Activated CD4-positive, alpha-beta memory T cell treated with anti-CD3 and anti-CD28 coated beads for 36 hours (primary cell): ENCODE measurements at places on chromosomes 1 and 21.

DNA sequence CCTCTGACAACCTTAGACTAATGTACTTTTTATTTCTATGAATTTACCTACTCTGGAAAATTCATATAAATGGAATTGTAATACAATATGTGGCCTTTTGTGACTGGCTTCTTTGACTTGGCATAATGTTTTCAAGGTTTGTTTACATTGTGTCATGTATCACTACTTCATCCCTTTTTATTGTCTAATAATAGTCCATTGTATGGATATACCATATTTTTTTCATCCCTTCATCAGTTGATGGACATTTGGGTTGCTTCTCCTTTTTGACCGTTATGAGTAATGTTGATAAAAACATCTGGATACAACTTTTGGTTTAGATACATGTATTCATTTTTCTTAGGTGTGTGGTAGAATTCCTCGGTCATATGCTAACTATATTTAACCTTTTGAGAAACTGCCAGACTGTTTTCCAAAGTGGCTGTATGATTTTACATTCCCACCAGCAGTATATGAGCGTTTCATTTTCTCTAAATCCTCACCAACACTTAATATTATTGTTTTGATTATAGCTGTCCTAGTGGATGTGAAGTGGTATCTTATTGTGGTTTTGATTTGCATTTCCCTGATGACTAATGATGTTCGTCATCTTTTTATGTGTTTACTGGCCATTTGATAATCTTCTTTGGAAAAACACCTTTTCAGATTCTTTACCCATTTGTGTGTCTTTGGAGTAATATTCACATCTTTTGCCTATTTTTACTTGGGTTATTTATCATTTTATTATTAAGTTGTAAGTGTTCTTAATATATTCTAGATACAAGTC, 3.5 kb downstream of the RO60 start:
- no peak for DNase-seq

DNA sequence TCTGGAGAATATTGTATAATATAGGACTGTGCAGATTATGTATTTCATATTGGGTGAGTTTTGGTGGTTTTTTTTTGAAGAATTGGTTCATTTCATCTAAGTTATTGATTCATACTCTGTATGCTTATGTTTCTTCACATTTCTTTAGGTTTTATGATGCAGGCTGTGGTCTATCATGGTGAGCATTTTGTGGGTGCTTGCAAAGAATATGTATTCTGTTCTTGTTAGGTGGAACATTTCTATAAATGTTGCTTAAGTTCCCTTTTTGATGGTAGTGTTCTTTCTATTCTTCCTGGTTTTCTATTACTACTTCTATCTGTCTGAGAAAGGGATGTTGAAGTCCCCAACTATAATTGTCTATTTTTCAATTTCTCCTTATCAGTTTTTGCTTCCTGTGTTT, 42.6 kb downstream of the PKN2 start:
- DNase-seq = no peak

- DNase-seq = no peak
These were observed 10.9 kb downstream of the SLC1A7 start for GRCh38 chr1:53131590-53131938.

DNA sequence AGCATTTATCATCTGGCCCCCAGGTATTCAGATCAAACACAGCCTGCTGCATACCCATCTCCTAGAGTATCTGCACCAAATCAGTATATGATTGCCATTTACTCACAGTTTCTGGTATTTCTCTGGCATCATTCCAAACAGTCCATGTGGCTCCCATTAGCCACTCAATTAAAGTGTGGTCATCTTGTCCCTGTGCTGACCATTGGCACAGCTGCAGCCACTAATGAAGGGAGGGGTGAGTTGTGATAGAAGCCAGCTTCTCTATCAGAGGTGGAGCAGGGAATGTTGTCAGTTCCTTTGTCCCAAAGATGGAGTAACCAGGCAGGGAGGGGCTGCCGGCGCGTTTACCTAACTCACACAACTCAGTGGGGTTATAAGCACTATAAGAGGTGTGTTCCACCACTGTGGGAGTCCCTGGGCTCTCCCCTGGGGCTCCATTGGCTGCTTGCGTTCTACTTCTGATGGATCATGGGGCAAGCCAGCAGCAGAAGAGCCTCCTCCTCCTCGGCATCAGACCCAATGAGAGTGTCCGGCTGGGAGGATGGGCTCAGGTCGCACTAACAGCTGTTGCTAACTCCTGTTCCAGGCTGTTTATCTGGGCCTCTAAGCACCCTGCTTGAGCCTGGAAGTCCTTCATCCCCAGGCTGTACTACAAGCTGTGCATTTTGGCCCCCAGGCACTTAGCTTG, 108.6 kb downstream of the GDAP2 start:
- no peak for DNase-seq

GRCh38 chr1:3170561-3171453, 101.8 kb downstream of the PRDM16 start:
- DNase-seq = no peak

DNA sequence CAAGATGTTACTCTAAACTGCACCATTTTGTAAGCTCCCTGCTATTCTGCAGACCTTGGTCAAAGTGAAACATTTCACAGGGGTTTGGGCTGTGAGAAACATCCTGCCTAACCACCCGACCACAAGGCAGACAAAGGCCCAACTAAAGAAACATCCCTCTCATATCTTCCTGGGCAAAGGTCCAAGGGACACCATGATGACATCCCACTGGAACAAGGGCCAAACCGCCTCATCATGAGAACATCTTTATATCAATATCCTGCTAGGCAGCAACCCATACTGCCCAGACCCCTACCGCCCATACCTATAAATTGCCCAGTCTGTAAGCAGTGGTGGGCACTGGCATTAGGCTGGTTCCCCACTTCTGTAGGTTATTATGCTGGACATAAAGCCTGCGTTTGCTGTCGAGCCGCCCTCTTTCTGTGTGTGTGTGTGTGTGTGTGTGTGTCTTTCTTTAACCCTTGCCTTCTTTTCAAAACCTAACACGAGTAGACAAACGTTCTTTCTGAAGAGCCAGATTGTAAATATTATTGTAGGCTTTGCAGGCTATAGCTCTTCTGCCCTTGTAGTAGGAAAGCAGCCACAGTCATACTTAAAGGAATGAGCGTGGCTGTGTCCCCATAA, 1.0 kb upstream of the PPIE start:
- no peak for DNase-seq

DNA sequence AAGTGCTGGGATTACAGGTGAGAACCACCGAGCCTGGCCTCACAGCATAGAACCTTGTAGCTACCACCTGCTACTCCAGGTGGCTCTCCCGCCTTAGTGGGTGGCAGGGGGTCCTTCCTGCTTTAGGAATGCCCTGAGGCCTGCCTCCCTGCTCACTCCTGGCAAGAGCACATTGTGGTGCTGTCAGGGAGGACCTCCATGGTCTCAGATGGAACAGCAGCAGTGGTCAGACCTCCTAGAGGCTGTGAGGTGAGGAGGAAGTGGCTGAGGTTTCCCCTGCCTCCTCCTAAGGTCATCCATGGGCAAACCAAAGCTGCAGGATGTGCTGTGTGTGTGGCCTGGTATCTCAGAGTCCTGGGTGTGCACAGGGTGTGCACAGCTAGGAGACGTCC, 6.7 kb downstream of the SOX13 start:
- DNase-seq = no peak

GRCh38 chr1:230240446-230241086, 173.5 kb downstream of the GALNT2 start:
- no peak for DNase-seq

DNA sequence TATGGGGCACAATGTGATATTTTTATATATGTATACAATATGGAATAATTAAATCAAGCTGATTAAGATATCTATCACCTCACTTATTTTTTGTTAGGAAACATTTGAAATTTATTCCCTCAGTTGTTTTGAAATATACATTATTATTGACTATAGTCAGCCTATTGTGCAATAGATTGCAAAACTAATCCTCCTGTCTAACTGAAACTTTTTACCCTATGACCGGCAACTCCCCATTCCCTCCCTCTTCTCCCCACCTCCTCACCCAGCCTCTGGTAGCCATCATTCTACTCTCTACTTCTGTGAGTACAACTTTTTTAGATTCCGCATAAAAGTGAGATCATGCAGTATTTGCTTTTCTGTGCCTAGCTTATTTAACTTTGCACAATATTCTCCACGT, 117.7 kb upstream of the SGIP1 start:
- no peak for DNase-seq

- DNase-seq = no peak
These were observed 886.2 kb downstream of the LTN1 start for GRCh38 chr21:28106370-28106890.

- no peak for DNase-seq
These were observed 13.1 kb upstream of the KYAT3 start for GRCh38 chr1:89005286-89006151.
